Natural killer cell treated with Interleukin-12 subunit alpha and Interleukin-12 subunit beta and Interleukin-15 and Interleukin-18, amount 100 ng/mL, for 72 hours (primary cell): ENCODE measurements at places on chromosomes 4 and X.

GRCh38 chr4:77355731-77356130, 198.7 kb downstream of the CCNG2 start:
- DNase-seq, result no peak

- no peak for DNase-seq
Observed at GRCh38 chr4:39591290-39591689, 47.4 kb downstream of the SMIM14 start.

GRCh38 chrX:23317799-23318724, 16.6 kb upstream of the PTCHD1 start:
- no peak for DNase-seq

GRCh38 chr4:155603360-155603891, 63.2 kb upstream of the GUCY1A1 start:
- no peak for DNase-seq

GRCh38 chr4:139522457-139522856, 33.6 kb downstream of the SETD7 start:
- DNase-seq, result no peak

DNA sequence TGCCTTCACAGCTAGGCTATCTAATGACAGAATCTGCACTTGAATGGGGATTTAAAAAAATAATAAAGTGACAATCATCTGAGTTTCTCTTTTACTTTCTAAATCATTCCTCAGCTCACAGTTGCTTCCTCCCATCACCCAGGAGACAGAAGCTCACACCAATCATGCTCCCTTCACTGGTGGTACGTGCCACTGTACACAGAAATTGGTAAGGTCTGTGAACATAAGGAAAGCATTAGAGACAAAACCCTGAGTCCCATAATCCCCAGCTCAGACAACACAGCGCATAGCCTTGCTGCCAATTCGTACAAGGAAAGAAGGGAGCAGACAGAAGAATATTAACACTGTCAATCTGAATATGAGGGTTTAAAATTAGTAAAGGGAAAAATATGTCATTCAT, 133.1 kb downstream of the IDS start:
- DNase-seq, result no peak

DNA sequence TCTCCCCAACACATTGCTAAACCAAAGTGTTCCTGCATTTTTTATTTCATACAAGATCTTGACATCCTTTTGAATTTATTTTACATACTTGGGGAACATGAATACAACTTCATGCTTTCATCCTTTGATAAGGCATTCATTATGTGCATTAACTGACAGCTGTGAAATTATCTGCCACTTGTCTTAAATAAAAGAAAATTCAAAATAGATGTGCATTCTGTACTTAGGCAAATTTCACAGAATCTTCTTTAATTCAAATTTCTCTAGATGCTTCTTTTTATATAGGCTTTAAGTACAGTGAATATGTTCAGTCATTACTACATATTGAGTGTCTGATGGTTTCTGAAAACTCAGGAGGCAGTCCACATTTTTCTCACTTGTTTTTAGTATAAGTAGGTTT, 518.1 kb downstream of the EPHA5 start:
- DNase-seq, result no peak

DNA sequence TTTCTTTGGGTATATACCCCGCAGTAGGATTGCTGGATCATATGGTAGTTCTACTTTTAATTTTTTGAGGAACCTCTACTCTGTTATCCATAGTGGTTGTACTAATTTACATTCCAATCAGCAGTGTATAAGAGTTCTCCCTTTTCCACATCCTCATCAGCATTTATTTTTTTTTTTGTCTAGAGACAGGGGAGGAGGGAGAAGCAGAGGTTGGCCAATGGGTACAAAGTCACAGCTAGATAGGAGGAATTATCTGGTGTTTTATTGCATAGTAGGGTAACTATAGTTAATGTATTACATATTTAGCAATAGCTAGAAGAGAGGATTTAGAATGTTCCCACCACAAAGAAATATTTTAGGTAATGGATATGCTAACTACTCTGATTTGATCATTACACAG, 107.4 kb downstream of the TSPAN7 start:
- no peak for DNase-seq

DNA sequence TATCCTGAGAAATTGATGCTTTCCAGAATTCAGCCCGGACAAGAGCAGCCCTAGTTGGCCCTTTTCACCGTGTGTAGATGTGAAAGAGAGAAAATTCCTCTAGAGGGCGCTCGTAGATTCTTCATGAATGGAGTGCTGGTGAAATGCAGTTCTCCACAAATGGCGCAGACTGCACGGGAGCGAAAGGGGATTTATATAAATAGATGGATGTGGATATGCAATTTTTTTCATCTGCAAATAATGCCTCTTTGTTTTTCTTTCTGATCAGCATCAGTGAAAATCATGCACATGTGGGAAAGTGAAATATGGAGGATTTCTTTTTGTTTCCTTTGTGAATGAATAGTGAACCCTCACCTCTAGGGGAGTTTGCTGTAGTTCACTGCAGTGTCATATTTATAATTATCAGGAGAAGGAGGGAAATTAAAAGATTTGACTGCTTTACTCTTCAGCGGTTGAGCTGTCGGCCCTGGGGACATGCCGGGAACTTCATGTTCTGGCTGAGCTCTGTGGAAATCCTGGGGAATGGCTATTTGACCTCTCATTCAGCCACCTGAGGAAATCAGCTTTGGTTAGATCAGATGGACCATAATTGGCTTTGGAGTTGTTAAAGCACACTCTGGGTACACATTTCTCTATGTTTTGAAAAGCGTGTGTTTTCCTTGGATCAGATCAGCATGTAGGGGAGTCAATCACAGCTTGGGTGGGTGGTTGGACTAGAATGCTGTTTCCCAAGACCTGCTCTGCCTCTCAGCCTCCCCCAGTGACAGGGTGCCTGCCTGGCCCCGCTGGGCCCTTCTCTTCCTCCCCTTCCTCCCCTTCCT, 115.0 kb upstream of the SHISA3 start:
- DNase-seq, result no peak

DNA sequence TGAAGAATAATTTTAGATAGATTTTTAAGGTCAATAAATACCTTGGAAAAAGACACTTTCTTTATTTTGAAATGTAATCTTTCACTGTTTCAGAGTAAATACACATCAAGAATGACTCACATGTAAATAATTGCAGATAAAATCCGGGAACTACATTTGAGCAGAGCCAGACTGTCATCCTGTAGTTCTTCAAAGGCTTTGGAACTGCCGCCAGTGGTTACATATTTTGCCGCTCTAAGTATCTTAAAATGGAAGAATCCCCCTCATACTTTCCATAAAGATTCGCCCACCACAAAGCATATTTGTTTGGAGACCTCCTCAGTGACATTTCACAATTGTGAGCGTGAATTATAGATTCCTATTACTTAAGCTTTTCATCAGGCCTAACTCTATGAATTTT, 607.8 kb upstream of the ZFP42 start:
- DNase-seq, result no peak

GRCh38 chr4:64205376-64205775, 203.9 kb downstream of the TECRL start:
- no peak for DNase-seq

GRCh38 chrX:103250977-103251376, 4.0 kb downstream of the TCEAL8 start:
- no peak for DNase-seq

DNA sequence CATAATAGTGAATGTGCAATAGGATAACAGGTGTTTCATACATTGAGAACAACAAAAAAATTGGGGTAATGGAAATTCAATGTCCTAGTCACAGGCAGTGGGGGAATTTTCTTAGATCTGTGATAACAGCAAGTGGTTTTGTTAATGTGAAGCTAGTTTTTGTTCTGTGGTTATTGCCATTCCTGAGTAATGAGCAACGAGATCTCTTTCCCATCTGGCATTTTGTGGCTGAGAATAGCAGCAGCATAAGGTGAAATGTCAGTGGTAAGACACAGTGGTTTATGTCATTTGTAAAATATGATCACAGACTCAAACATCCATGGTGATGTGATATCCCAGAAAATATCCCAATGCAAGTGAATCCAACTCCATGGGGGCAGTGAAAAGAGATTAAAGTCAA, 497.5 kb downstream of the KCNIP4 start:
- no peak for DNase-seq

DNA sequence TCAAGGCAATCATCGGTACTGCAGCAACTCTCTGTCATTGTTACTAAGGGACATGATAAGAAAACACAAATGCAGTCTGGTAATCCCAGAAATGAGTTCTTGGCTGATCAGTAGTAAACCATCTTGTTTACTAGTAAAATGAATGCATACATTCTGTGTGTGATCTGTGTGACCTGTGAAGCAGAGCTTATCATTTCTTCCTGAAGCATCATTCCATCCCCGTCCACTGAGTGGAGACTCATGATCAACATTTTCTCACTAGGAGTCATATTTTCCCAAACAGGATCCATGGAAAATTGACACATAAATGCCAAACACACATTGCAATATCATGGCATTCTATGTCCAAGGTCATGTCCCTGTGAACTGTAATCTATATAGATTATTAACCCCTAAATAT, 226.1 kb downstream of the ANKRD50 start:
- no peak for DNase-seq

DNA sequence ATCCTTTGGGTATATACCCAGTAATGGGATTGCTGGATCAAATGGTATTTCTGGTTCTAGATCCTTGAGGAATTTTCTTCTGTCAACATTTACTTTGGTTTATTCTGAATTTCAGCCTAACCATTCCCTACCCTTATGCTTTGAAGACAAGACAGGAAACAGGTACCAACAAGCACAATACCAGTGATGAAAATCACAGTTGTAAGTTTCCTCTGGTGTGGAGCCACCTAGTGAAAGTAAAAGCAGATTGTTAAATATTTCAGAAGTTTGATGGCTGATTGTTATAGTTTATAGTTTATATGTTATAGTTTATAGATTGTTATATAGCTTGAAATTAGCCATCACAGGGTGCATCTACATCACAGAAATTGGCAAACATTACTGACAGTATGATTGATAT, 104.5 kb upstream of the AGA start:
- no peak for DNase-seq

DNA sequence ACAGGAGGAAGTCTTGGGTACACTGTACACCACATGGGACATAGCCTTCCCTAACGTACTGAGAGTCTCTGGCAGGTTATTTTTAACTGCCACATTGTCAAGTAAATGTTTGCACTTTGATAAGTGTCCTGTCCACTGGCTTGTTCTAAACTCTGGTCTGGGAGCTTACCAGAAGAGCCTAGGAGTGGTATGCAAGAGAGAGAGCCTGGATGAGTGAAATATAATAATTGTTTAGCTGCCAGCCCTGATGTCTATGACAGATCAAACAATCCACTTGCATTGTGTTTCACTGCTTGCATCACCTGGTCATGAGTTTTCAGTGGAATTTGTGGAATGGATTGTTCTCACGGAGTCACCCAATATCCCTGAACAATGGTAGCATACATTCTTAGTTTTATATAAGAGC, 91.6 kb downstream of the SHROOM3 start:
- no peak for DNase-seq

- DNase-seq, result no peak
Observed at GRCh38 chr4:3069661-3070199, 4.6 kb downstream of the HTT-AS start.

DNA sequence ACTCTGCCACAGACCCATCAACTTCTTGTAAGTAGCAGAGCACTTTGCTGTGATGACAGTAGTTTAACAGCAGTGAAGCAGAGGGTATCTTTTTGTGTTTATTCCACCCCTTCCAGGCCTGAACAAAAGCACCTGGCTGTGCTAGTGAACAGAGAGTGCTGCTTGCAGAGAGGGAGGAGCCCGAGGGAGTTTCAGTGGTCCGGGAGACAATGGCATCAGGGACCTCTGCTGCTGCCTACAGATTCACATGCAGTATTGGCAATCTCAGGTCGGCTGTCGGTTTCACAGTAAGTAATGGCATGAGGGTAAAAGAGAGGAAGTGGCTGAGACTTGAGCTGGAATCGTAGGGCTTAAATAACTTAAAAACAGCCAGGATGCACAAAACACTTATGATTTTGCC, 755.8 kb downstream of the RPA4 start:
- no peak for DNase-seq

GRCh38 chr4:152075253-152075928, 314.6 kb upstream of the GATB start:
- DNase-seq, result no peak

DNA sequence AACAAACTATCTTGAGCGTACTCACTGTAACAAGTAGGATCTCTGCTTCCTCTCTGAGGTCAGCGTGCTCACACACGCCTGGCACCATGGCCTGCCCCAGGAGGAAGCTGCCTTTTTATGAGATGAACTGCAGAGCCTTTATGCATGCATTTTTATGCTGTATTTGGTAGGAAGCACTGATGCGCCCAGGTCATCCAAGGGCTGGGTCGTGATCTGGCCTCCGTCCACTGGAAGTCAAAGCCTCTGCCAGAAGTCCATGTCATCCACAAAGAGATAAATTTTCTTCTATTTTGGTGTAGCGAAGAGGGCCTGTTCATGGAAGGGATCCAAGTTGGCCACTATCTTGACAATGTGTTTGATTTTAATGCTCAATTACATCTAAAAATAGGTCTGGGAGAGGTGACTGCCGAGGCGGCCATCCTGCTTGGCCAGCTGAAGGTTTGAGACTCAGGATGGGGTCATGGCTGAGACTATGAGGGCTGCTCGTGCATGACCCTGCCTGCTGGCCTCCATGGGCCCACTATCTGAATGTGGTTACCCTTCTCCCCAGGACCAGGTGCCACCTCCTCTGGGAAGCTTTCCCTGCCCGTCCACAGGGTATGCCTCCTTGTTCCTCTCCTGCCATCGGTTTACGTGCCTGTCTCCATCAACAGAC, 50.3 kb downstream of the HTRA3 start:
- no peak for DNase-seq

DNA sequence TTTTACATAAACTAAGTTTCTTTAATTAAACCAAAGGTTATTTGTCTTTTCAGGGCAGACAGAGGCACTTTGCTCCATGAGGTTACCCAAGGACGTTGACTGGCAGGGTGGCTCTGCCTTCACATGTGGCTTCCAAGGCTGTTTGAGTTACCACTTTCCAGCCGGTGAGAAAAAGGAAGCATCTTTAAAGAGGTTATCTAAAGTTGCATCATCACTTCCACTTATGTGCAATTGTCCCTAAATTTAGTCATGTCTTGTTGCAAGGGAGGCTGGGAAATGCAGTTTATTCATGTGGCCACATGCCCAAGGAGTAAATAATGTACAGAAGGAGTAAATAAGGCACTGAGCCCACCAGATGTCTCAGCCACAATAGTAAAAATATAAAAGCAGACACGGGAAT, 29.0 kb upstream of the RAP1GDS1 start:
- no peak for DNase-seq
